Epithelial cell of esophagus (primary cell): ENCODE measurements at places on chromosomes 4 and X.

- peak; percentile 1 for DNase-seq
These were observed 90.4 kb downstream of the ZC4H2 start for GRCh38 chrX:64885850-64886249.

GRCh38 chr4:138868562-138868961, 147.0 kb upstream of the NOCT start:
- DNase-seq = no peak

DNA sequence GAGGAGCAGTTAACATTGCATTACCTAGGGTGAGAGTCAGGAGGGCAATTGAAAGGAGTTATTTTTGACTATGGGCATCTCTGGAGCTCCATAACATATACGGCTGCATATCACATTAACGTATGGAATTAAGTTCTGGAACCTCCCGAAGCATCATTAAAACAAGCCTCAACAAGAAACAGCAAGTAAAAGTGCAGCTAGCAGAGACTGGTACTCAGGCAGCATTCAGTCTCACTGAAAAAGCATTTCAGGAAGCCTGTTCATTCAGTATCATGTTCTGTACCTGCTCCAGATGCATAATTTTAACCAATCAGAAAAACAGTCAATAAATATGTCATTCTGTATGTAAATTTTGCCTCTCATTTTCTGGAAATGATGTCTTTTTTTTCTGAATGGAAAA, 299.6 kb downstream of the EPHA5 start:
- DNase-seq = peak; percentile 56

- no peak for DNase-seq
These were observed 311 bp downstream of the RNF113A start for GRCh38 chrX:119871245-119871598.

DNA sequence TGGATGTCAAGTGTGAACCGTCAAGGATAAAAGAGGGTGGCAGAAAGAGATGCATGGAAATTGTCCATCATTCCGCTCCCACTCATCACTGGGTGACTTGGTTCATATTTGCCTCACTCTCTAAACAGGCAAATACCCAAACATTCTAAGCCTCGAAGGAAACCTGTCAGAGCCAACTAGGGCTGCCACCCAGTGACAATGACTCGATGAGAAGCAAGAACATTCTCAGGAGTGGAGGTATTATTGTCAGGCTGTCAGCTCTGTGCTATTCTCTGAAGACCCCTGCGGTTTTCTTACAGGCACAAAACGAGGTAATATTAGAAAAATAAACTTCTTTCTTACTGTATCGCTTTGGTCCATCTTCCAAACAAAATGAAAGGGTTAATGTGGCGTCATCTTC, 139.6 kb downstream of the LDB2 start:
- DNase-seq = no peak

DNA sequence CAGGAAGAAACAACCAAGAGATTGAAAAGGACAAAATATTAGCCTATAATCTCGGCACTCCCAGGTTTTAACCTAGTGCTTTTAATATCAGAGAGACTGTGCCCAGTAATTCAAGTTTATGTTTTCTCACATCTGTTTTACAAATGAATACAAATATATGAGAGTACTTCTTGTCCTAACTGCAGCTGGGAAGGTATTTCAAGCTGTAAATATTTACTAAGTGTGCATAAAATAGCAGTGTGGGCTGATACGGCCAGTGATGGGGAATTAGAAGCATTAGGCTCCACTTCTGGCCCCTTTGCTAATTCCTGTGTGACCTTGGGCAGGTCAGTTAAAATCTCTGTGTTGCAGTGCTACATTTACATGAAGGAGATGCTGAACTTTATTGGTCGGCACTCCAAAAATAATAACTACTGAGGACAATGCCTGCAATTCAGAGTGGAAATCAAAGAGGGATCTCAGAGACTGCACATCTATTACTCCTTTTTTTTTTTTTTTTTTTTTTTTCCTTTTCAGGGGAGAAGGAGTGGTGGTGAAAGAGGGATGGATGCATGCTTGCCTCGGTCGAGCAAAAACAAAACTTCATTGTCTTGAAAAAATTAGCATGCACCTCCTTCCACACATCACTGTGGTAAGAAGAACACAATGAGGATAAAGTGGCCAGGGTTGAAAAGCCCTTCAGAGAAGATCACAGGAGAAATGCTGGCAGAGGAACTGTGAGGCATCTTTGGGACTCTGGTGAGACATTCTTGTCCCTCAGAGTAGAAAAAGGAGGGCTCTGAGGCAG, 44.6 kb upstream of the LNX1 start:
- DNase-seq = no peak

GRCh38 chr4:25955705-25956104, 41.7 kb downstream of the SMIM20 start:
- no peak for DNase-seq

GRCh38 chr4:77073981-77074380, 1.8 kb downstream of the CCNI start:
- DNase-seq = peak; percentile 40

DNA sequence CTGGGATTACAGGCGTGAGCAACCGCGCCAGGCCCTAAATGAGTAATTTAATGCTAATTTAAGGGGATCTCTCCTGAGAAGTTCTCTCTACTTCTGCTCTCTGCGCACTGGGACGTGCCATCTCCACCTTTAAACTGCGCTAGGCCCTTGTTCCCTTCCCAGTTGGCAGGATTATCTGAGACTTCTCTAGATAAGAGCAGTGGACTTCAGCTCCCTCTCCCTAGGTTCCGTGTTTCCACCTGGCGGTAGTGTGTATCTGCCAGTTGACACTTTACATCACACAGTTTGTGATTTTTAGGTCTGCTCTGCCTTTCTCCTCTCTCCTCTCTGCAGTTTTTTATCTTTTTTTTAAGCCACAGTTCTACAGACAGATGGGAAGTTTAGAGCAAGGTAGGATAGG, 40.2 kb downstream of the ARHGAP10 start:
- DNase-seq = no peak

DNA sequence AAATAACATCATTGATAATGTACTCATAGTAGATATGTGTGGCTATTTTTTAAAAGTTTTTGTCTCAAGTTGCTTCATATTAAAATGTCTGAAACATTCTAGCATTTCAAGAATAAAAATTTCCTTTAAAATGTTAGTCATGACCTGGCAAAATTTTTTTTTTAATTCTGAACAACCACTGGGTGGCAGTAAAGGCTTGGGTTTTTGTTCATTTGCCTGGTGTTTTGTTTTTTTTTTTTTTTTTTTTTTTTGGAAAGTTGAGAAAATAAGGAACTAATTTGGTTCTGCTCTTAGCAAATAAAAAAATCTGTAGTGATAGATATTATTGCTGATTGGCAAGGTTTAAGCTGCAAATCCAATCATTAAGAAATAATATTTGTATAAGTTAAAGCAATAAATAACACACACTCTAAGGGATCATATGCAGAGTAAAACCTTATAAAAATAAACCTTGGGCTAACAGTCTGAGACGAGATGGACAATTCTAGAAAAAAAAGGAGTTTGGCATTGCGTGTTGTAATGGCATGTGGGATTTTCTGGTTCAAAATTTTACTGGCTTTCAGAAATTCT, 81.4 kb downstream of the CEP44 start:
- DNase-seq = peak; percentile 49

DNA sequence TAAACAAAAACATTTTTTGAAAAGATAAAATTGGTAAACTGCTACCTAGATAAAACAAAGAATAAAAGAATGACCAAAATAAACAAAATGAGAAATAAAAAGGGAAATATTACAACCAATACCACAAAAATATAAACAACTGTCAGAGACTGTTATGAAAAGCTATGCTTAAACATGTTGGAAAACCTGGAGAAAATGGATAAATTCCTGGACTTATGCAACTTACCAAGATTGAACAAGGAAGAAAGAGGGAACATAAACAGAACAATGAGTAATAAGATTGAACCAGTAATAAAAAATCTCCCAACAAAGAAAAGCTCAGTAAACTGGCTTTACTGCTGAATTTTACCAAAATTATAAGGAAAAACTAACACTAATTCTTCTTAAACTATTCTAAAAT, 518.7 kb downstream of the GRXCR1 start:
- DNase-seq = peak; percentile 8

- DNase-seq = no peak
These were observed 34.4 kb upstream of the SLC25A4 start for GRCh38 chr4:185108669-185109068.
